CD4-positive, alpha-beta T cell treated with Interleukin-10 for 1 hour (primary cell): ENCODE measurements at places on chromosomes 6 and 20.
A peak's percentile ranks its signal among the peaks of the same experiment; 100 is the strongest.

- no peak for DNase-seq
Measured at GRCh38 chr20:44186674-44187053, 324 bp downstream of the JPH2 start.

DNA sequence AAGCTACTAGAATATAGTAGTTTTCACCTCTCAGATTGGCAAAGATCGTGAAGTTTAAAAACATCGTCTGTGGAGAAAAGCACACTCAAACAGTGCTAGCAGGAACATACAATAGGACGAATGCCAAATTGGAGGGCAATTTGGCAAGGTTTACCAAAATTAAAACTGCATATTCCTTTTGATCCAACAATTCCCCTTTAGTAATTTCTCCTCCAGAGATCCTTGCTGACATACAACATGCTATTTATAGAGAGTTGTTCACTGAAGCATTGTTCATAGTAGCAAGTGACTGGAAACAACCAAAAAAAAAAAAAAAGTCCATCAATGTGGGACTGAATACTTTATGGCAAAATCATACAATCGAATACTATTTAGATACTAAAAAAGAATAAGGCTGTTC lies 202.2 kb downstream of the ATXN1 start:
- no peak for DNase-seq

- no peak for DNase-seq
Measured at GRCh38 chr20:36121981-36122930, 32.3 kb upstream of the EPB41L1 start.

- no peak for DNase-seq
Measured at GRCh38 chr6:125611573-125612344, 137.7 kb upstream of the HEY2 start.

GRCh38 chr6:25312703-25313102 lies 33.5 kb downstream of the CARMIL1 start:
- no peak for DNase-seq

DNA sequence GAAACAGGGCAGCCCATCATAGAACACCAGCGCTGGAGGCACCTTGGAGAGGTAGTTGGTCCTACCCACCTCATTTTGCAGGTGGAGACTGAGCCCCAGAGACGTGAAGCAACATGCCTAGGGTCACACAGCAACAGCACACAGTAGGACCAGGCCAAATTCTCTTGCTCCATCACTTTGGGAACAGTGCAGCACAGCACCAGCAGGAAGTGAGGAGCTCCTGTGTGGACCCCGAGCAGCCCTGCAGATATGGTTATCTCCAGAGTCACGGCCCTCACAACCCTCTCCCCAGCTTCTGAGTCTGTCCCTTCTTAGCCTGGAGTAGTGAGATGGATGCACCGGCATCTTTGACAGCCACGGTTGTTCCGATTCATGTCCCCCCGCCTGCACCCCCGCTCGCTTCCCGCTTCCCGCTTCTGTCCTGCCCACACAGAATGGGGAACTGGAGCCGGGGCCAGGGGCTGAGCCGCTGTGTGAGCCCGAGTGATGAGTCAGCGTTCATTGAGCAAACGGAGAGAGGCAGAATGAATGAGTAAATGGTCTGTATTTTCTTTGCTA lies 72.6 kb upstream of the DUSP22 start:
- DNase-seq = no peak

DNA sequence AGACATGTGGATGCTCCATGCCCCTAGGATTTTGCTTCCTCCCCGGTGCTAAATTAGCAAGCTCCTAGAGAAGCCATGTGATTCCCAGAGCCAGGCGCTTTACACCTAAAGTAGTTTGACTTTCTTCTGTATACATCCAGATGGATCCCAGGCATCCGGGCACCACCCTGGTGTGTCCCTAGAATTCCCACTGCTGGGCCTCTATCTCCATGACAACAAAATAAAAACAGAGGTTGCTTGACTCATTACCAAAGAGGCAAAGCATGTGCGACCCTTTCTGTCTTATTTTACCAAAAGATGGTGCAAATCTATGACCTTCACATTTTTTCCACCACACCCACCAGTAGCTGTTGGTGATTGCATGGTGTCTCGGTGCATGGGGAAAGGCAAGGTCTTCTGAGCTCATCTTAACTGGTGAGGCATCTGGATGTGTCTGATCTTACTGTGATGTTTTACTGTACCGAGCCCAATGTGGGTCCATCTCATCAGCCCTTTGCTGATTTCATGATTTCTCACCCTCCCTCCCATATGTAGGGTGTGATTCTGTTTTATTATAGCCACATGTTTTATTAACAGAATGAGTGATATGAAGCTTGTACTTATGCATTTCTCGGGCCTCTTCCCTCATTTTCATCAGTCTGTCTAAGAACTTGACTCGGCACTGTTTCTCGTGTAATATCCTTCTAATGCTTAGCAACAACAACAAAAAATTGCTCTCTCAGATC lies 27.4 kb upstream of the VAPB start:
- DNase-seq = no peak

GRCh38 chr6:2845880-2846208 lies 4.2 kb upstream of the SERPINB1 start:
- no peak for DNase-seq

GRCh38 chr6:149884215-149884614 lies 13.7 kb downstream of the RAET1E start:
- no peak for DNase-seq

GRCh38 chr20:48919882-48920526 lies 1.5 kb upstream of the ARFGEF2 start:
- no peak for DNase-seq

- no peak for DNase-seq
Measured at GRCh38 chr6:14542670-14543366, 425.2 kb downstream of the CD83 start.

DNA sequence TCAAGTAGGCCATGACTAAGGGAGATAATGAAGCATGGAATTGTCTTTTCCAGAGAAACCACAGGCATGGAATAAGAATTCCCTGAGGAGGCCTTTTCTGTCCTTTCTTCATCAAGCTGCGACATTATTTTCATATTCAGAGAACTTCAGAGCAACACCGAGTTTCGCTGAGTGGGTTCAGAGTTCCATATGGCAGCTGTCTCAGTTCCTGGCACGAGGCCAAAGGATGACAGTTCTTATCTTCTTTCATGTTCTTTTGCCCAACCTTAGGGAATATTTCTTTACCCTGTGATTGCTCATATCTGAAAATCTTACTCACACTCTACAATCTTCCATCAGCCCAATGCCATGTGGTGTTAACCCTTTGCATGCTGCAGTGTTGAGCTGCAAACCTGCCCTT lies 135.3 kb upstream of the BMP2 start:
- DNase-seq = no peak

GRCh38 chr20:4918473-4918872 lies 82.8 kb downstream of the SLC23A2 start:
- DNase-seq = no peak

- DNase-seq = no peak
Measured at GRCh38 chr6:148967541-148967956, 220.7 kb downstream of the UST start.

- DNase-seq = no peak
Measured at GRCh38 chr6:151154418-151154817, 85.3 kb upstream of the AKAP12 start.

- DNase-seq = no peak
Measured at GRCh38 chr6:41655646-41656001, 17.4 kb downstream of the MDFI start.

DNA sequence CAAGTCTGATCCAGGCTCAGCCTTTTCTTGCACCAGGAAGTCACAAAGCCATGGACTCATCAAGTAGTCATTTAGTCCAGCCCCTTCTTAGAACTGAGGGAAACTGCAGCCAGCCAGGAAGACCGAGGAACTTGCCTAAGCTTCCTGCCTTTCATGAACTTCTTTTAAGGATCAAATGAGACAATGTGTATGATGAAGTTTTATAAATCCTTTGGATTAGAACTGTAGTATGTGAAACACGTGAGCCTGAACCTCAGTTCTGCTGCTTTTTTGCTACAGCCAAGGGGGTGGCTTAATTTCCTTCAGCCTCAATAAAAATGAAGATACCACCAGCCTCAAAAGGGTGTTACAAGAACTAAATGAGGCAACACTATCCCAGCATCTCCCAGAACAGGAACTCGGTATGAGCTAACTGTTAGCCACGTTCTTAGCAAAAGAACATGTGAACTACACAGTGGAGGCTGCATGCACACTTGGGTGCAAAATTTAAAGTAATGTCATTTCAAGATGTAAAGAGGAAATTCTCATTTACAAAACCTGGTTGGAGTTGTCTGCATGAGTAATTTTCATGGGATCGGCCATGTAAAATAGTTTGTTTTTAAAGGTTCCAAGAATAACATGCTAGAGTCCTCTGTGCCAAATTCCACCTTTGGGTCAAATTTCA lies 76.0 kb upstream of the TBC1D7 start:
- DNase-seq = no peak

- no peak for DNase-seq
Measured at GRCh38 chr6:23081701-23082100, 512.3 kb downstream of the HDGFL1 start.

DNA sequence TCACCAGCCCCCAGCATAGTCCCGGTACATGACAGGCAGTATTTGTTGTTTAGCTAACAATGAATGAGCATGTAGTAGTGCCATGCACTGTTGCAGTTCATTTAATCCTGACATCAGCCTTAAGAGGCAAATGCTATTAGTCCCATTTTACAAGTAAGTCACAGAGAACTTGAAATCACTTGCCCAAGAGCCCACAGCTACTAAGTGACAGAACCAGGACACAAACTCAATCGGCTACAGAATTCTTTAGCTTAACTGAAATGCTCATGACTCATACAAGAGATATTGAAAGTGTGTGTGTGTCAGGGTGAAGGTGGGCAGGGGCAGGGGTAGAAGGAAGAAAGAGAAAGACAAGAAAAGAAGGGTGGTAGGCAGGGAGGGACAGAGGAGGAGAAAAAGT lies 52.7 kb downstream of the UNC5CL start:
- no peak for DNase-seq

DNA sequence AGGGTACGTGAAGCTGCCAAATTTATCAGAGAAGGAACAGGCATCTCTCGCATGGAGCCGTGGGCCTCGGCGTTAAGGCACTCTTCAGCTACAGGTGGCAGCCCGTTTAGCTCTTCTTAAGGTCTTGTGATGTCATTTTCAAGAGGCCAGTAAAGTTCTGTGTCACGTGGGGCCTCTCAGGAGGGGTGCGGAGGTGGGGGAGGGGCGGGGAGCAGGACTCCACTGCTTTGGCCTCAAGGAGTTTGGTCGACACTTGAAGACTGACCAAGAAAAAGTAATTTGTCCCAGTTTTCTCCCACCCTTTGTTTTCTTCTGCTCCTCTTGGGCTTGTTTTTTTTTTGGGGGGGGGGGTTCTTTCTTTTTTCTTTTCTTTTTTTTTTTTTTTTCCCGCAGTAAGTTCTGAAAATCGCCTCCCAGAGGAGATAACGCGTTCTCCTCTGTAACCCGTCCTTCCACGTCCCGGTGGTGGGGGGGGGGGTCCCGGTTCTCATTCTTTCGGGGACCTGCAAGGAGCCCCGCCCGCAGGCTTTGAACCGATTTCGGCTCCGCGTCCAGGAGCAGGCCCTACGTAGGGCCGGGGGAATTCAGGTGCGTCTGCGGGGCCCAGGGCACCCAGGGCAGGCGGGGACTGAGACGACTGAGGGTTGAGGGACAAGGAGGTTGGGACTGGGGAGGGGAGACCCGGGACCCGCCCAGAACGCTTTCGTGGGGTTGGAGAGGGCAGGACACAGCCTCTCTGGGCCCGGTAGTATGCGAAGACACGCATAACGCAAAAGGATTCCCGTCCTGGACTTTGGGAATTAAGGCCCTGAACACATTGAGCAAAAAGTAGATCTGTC lies 26.0 kb downstream of the GPX6 start:
- DNase-seq = peak; percentile 32

- DNase-seq = peak; percentile 50
Measured at GRCh38 chr6:11785774-11786579, 7.4 kb upstream of the ADTRP start.

DNA sequence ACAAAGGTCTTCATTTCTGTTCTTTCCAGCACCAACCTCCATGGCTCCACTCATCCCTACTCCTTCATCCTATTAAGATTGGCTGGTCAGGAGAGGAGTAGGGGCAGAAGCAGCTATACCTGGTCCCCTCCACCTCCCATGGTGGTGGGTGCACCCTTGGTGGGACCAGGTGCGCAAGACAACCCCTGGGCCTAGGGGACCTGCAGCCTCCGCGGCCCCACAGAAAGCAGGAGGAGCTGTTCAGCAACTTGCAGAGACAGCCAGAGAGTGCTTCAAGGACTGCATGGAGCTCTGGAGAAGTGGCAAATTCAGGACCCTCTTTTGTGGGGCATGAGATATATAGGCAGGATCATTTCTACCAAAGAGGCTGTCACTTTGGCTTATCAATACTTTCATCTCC lies 9.8 kb downstream of the ULBP2 start:
- DNase-seq = no peak

GRCh38 chr6:33847867-33848266 lies 44.1 kb upstream of the MLN start:
- DNase-seq = no peak

GRCh38 chr6:51842061-51842803 lies 245.2 kb downstream of the PKHD1 start:
- DNase-seq = no peak

DNA sequence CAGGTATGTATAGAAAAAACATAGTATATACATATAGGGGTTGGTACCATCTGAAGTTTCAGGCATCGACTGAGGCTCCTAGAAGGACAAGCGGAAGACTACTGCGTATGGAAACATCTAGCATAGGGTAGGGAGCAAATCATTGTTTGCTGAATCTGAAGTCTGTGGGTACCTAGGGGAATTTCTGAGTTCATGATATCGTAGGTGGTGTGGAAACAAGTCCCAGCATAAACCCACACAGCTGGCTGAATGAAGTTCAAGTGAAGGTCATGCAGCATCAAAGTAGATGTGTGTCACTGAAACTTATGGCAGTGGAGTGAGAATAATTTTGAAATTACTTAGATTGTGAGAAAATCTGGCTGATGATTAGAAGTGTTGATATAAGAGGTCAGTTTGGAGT lies 39.4 kb downstream of the MAP7 start:
- DNase-seq = peak; percentile 2

DNA sequence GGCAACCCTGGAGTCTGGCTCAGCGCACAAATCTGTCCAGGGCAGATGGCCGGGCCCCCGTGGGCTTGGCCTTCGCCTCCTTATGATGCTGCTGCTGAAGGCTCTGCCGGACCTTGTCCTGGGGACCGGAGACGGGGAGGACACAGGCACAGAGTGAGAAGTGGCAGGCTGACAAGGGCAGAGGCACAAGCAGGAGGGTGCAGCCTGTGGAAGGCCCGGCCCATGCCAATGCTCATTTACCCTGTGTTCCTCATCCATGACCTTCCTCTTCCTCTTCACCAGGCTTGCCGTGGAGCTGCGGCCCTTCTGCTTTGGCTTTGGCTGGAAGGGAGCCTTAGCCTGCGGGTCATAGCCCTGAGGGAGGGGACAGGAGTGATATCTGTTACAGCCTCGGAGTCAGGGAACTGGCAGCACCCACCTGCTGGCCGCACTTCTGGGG lies 2.4 kb downstream of the B3GALT4 start:
- no peak for DNase-seq

GRCh38 chr6:46288835-46289234 lies 118.1 kb upstream of the ENPP5 start:
- no peak for DNase-seq

- DNase-seq = no peak
Measured at GRCh38 chr20:17466641-17467040, 64.5 kb downstream of the BFSP1 start.

GRCh38 chr6:107185391-107185970 lies 70.2 kb upstream of the BEND3 start:
- DNase-seq = no peak

- no peak for DNase-seq
Measured at GRCh38 chr6:99645986-99646385, 39.4 kb downstream of the PRDM13 start.
